CD4-positive, alpha-beta T cell treated with Interleukin-10 for 1 hour (primary cell): ENCODE measurements at places on chromosomes 7 and 10.

DNA sequence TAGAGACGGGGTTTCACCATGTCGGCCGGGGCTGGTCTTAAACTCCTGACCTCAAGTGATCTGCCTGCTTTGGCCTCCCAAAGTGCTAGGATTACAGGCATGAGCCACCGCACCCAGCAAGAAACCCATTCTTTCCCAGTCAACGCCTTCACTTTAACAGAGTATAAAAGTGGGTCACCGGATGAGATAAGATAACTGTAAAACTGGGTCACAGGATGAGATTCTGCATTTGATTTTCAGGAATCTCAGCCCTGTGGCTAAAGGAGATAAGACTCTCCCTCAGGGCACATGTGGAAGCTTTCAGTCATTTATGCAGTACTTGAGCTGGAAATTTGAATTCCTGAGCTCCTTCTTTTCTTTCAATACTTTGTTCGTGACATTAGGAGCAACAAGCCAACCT, 70.8 kb downstream of the LRRC17 start:
- DNase-seq = no peak

- no peak for DNase-seq
These were observed 21.6 kb downstream of the OGDHL start for GRCh38 chr10:49740346-49741107.

- no peak for DNase-seq
These were observed 43.2 kb downstream of the HIBADH start for GRCh38 chr7:27619492-27619891.

- no peak for DNase-seq
These were observed 34.2 kb upstream of the ADRB1 start for GRCh38 chr10:114009281-114009996.

DNA sequence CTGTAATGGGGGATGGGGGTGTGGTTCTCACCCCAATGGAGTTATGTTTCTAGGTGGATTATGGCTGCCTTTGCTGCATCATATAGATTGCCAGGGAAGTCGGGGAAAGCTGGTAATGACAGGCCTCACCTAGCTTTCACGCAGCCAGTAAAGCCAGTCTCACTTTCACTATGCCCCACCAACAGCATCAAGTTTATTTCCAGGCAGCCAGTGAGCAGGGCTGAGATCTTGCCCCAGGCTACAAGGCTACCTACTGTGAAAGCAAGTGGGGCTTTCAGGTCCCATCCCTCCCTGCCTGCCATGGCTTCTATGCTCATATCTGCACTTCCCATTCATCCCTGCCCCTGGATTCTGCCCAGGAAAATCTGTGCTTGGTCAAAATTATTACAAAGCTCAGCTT, 61.7 kb upstream of the NXPH1 start:
- DNase-seq = no peak

DNA sequence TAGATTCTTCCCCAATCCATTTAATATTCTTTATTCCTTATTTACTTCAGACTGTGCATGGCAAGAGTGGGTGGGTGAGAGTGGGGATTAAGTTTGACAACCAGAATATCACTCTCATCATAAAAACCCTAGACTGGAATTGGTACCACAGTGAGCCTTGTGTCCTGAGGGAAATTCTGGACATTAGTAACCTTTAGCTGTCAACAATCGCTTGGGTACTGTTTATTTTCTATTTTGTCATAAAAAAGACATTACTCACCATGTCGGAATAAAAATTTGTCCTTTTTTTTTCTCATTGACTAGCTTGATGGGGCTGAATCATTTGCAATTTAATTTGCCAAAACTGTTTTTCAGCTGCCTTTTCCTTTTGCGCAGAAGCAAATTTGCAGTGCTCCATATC, 176.1 kb upstream of the SEMA3C start:
- DNase-seq = no peak

GRCh38 chr7:23938215-23938614, 228.2 kb downstream of the STK31 start:
- no peak for DNase-seq

DNA sequence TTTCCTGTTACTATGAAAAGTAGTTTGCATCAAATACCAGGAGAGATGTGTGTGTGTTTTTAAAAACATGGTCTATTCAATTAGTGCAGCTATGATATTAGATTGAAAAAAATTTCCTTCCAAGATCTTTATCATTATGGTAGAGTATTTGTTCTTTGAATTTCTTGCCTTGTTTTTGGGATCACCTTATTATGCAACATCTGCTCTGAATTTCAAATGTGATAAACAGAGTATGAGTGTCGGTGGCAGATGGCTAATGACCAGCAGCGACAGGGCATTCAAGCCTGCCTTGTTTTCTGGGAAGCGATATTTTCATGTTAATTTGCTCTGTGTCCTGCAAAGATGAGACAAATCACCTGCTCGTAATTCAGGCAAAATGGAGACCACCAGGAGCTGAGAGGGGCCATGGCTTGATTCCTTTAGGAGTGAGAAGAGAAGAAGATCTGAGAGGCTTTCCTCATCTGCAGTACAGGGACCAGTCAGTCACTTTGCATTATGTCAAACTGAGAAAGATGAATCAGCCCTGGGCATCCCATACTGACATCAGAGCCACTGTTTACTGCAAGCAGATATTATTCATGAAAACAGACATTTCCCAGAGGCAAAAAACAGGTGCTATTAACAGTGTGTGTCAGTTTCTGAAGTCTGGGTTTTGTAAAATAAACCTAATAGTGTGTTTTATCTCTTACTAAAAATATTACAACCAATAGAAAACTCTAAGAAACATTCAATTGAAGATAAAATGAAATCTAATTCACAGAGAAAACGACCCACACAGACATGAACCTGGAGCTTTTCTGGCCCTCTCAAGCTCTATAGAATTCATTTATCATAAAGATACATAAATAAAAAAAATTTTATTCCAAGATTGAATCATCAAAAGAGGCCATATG, 67.6 kb downstream of the CDK6 start:
- DNase-seq = no peak

- no peak for DNase-seq
These were observed 133.1 kb downstream of the MYL10 start for GRCh38 chr7:101496017-101496416.

DNA sequence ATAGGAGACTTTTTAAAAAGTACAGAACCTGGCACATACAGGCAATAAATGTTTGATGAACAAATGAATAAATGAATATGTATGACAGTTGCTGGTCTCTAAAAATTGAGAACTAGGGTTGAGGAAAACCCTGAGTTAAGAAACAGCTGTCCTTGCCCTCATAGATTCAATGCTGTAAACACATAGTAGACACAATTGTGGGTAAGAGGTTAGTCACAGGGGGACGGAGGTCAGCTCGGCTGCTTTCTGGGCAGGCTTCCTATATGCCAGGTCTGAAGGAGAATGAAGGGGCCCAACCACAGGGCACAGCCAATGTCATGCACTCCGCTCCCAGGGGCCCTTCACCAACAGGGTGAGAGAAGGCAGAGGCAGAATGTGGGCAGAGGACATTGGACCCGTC, 143.3 kb upstream of the RSU1 start:
- no peak for DNase-seq

- DNase-seq = no peak
These were observed 4.5 kb upstream of the MICALL2 start for GRCh38 chr7:1463676-1464223.

GRCh38 chr7:36887233-36887632, 162.9 kb upstream of the AOAH start:
- DNase-seq = no peak

DNA sequence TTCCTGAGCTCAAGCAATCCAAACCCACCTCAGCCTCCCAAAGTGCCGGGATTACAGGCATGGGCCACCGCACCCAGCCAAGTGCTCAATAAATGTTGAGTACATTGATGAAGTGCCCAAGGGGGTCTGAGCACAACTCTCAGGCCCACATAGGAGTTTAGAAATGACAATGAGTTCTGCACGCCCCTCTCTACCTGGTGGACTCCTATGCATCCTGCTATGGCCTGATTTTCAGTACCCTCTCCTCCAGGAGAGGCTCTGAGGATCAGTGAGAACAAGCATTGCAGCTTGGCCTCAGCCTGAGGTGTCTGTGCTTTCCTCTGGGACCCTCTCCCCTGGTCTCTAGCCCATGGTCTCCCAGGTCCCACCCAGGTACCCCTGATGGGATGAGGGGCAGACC, 20.9 kb upstream of the GRIFIN start:
- DNase-seq = no peak

GRCh38 chr7:49497471-49497870, 276.0 kb upstream of the VWC2 start:
- DNase-seq = no peak

DNA sequence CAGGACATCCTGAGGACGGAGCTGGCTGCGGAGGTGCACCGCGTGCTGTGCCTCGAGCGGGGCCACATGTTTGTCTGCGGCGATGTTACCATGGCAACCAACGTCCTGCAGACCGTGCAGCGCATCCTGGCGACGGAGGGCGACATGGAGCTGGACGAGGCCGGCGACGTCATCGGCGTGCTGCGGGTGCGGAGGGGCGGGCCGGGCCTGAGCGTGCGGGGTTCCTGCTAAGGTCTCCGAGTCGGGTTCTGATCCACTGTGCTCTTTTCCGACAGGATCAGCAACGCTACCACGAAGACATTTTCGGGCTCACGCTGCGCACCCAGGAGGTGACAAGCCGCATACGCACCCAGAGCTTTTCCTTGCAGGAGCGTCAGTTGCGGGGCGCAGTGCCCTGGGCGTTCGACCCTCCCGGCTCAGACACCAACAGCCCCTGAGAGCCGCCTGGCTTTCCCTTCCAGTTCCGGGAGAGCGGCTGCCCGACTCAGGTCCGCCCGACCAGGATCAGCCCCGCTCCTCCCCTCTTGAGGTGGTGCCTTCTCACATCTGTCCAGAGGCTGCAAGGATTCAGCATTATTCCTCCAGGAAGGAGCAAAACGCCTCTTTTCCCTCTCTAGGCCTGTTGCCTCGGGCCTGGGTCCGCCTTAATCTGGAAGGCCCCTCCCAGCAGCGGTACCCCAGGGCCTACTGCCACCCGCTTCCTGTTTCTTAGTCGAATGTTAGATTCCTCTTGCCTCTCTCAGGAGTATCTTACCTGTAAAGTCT, 10.4 kb downstream of the ATG9B start:
- peak; percentile 96 for DNase-seq

DNA sequence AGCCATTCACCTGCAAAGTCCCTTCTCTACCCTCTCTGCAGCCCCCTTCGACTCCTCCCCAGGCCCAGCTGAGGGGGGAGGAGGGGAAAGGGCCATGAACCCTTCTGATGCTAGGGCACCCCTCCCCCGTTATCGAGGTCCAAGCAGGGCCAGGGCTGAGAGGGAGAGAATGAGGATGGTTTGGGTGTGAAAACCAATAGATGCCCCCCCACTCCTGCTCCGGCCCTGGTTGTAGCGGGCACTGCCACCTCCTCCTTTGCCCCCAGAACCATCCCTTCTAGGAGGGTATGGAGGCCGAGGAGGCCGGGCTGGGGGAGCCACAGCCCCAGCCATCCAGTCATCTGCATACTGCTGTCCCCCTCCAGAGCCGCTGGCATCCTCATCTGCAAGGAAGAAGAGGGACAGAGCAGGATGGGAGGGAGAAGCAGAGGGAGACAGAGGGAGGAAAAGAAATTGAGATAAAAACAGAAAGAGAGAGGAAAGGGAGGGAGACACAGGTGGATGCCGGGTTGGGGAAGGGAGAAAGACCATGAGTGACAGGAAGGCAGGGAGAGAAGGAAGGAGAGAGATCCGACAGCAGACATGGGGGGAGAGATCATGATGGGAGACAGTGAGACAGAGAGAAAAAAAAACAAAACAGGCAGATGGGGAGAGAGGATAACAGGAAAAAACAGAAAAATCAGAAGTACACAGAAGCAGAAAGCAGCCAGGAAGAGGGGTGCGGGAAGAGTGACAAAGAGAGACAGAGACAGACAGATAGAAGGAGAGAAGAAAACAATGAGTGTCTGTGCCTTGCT, 1.9 kb upstream of the GAL3ST4 start:
- DNase-seq = no peak

GRCh38 chr10:82321724-82322123, 446.7 kb downstream of the NRG3 start:
- DNase-seq = no peak

DNA sequence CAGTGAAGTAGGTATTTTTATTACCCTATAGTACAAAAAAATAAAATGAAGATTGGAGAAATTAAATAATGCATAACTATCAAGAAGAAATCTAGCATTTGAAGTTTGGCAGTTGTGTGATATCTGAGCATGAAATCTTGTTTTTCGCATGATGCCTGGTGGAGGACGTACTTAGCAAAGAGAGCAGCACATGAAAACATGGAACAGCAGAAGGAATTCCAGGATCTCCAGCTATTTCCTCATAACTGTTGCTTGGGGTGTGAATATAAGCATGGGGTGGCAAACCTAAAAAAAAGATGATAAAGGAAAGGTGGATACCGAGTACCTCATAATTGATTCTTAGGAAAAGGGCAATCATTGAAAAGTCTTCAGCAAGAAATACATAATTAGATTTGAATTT, 174.3 kb upstream of the FAM3C start:
- no peak for DNase-seq

DNA sequence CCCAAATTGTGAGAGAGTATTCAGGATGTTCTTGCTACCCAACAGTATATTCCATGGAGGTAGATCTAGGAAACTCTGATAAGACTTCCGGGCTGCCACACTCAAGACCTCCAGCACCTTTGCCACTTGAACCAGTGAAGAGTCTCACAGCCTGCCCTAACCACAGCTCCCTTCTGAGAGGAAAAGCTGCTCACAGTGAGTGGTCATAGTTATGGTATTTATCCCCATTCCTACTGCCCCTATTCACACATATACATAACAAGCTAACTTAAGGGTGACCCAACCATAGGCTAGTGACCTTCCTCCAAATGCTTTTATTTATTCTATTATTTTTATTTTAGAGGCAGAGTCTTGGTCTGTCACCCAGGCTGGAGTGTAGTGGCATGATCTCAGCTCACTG, 156.3 kb downstream of the PTEN start:
- no peak for DNase-seq

GRCh38 chr7:127833641-127834040, 181.6 kb downstream of the SND1 start:
- DNase-seq = no peak

GRCh38 chr10:34507217-34507616, 307.9 kb downstream of the PARD3 start:
- no peak for DNase-seq

DNA sequence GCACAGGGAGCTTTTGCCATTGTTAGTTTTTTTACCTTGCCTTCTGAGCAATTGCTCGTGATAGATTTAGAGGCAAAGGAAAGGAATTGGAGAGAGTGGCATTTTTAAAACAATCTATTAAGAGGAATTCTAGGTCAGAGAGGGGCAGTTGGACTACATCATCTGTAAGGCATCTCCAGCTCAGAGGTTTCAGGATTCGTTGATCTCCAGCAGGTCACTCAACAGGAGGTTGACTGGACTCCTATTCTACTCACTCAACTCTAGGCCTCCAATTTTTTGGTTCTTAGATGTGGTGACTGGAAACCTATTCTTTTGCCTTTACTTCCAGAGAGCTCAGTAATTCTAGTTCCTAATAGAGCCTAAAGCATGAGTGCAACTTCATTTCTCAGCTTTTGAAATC, 42.8 kb downstream of the TBXAS1 start:
- no peak for DNase-seq

GRCh38 chr10:72883861-72884260, 9.7 kb upstream of the OIT3 start:
- DNase-seq = no peak

GRCh38 chr10:22932626-22933370, 4.9 kb downstream of the ARMC3 start:
- no peak for DNase-seq

- no peak for DNase-seq
These were observed 755 bp downstream of the FRMPD2 start for GRCh38 chr10:48273741-48274140.

- DNase-seq = no peak
These were observed 341 bp downstream of the GOT1 start for GRCh38 chr10:99430116-99430450.
